ENCODE measurements at places on chromosomes 1 and 21. TPM values are rescaled to one million over a fixed set of nuclear protein-coding genes. Genes with fewer than 3 reads are reported as not detected.

The FAM72D gene
- total RNA-seq = 6.9 TPM

The RPS6KC1 gene
- 10.7 TPM for total RNA-seq

The TTC39A gene
- 1.5 TPM for total RNA-seq

The AGT gene
- total RNA-seq = 0.13 TPM

The SLC6A17 gene
- total RNA-seq = 4.1 TPM

The MAN1C1 gene
- 0.30 TPM for total RNA-seq

The FAAH gene
- 0.81 TPM for total RNA-seq

The UQCRH gene
- 553 TPM for total RNA-seq

Data from A549 treated with Mapracorat at 1 μM for 4 hours (cell line).